ENCODE measurements at places on chromosomes 1 and 21.

DNA sequence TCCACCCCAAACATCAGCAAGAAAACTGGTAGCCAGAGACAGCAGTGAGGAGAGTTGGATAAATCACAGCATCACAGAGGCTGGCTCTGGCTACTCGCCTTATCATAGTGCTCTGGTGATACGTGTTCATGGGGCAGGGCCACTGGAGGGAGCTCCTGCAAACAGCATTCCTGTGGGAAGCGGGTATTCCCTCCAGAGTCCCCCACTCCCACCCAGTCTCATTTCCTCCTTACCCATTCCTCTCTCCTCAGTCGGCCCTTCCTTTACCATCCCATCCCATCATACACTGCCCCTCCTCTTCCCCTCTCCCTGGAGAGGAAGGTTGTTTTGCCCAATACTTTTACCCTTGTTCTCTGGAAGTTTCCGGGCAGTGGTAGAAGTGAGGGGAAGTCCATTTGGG, 7.1 kb downstream of the NHLH2 start:
- DNase-seq: no peak

GRCh38 chr1:176843352-176844297, 320.9 kb downstream of the ASTN1 start:
- DNase-seq: no peak

- DNase-seq: no peak
Measured at GRCh38 chr21:34800797-34801518, 132.2 kb downstream of the CLIC6 start.

DNA sequence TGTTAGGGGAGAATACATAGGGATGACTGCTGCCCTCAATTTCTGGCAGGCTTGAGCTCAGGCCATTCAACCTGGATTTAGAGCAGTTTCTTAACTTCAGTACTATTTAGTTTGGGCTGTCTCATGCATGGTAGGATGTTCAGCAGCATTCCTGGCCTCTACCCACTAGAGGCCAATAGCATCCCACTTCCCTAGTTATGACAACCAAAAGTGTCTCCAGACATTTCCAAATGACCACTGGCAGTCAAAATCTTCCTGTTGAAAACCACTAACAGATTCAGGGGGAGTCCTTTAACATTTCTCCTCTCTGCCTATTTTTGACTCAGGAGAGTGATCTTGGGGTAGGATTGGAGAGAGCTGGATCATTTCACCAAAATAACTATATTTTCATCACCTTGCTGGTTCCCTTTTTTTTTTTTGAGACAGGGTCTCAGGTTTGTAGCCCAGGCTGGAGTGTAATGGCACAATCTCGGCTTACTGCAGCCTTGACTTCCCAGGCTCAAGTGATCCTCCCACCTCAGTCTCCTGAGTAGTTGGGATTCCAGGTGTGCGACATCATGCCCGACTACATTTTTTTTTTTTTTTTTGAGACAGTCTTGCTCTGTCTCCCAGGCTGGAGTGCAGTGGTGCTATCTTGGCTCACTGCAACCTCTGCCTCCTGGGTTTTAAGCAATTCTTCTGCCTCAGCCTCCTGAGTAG, 8.7 kb downstream of the GNAT2 start:
- no peak for DNase-seq

DNA sequence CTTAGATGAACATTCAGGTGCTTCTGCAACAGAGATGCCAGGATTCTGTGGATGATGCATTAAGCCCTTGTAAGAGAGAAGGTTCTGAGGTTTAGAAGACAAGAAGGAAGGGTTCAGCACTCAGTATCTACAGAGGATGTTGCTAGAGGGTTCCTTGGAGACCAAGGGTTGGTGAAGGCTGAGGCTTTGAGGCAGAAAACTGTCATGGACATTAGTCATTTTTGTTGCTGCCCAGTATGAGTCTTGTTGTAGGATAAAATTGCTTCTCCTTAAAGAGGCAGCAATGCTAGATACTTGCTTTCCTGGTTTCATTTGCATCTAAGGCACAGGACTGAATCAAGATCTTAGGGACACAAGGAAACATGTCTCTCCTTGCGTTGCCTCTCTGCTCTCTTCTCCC, 319.4 kb upstream of the NFIA start:
- no peak for DNase-seq

DNA sequence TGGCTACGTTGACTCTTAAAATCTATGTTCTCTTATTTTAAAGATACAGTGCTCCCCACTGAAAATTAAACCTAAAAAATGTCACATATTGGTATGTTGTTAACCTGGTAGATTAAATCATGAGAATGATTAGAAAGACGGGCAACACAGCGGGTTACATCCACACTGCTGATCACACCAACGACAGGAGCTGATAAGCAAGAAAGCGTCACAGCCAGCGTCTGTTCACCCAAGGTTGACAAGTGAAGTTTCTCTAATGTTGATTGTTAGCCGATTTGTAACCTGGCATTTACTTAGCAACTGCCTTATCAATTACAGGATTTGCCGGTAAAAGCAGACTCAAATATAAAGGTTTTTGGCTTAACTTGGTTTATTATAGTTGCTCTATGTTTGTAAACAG, 149.3 kb downstream of the NR5A2 start:
- no peak for DNase-seq

DNA sequence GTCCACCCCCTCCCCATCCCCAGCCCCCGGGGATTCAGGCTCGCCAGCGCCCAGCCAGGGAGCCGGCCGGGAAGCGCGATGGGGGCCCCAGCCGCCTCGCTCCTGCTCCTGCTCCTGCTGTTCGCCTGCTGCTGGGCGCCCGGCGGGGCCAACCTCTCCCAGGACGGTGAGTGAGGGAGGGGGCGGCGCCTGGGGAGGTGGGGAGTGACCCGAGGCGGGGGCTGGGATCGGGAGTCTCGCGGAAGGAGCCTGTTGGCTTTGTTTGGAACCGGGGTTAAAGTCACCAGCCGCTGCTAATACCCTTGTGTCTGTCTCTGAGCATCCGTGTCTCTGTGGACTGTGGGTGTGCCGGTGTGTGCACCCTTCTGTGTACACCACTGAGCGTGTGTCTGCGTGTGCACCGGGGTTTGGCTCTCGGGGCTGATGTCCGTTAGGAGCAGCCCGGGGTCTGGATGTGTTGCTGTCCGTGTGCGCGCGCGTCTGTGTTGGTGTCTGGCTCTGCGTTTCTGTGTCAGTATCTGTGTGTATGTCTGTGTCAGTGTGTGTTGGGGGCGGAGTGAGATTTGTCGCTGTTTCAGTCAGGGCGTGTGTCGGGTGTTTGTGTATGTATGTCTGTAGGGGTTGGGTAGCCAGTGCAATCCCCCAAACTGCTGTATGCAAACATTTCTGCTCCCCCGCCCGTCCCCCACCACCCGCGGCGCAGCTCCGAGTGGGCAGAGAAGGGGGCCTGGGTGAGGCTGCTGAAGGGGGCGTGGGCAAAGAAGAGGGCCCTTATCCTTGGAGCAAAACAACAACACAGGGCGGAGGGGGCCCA, 480 bp downstream of the CADM3 start:
- no peak for DNase-seq

DNA sequence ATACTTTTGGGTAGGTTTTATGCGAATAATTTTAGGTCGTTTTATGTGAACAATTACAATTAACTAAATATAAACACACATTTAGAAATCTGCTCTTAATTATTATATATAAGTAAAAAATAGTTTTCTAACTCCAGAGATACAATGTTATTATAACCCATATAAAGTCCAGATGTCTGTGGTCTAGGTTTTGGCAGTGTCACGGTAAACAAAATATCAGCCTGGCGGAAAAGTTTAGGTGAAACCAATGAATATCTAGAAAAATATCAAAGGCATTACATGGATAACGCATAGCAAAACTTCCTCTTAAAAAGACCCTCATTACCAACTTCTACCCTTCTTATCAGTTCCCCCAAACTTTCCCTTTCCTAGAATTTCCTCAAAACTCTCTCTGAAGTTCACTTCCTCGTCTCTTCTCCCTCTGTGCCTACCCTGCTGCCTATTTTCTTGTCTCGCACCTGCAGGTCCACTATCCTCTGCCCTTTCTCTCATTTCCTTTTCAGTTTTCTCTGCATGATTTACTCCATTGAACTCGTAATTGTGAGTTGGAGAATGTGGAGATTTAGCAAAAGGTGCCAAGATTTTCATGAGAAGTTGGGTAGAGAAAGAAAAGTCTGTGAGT, 21.8 kb downstream of the VTCN1 start:
- no peak for DNase-seq

DNA sequence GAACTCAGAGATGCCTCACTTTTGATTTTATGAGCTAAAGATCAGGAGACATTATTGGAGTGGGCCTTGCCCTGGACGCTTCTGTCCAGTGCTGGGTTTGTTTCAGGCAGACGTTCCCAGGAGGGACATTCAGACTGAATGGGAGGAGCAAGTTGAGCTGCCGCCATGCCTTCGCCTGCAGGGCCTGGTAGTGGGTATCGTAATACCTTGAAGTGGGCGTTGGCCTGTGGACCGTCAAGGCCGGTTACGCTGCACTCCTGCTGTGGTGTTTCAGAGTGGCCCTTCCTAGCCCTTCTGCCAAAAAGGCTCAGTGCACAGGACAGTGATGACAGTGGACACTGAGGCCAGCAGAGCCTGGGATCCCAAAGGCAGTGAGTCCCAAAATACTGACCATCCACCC, 1.6 kb downstream of the FAM3B start:
- no peak for DNase-seq

DNA sequence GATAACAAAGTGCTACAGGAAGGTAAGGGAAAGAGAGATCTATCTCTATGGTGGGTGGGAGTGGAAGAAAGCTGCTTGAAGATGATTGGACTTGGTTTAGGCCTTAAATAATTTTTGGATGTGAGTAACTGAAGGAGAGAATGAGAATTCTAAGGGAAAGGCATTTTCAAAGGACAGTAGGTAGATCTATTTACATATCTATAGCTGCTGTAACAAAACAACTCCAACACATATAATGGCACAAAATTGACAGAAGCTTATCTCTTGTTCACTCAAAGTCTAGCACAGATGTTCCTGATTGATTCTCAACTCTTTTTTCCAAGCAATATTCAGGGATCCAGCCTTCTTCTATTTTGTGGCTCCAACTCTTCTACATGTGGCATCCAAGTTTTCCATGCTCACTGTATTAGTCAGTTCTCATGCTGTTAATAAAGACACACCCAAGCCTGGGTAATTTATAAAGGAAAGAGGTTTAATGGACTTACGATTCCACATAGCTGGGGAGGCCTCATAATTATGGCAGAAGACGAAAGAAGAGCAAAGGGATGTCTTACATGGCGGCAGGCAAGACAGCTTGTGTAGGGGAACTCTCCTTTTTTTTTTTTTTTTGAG, 3.1 kb upstream of the DDAH1 start:
- no peak for DNase-seq

DNA sequence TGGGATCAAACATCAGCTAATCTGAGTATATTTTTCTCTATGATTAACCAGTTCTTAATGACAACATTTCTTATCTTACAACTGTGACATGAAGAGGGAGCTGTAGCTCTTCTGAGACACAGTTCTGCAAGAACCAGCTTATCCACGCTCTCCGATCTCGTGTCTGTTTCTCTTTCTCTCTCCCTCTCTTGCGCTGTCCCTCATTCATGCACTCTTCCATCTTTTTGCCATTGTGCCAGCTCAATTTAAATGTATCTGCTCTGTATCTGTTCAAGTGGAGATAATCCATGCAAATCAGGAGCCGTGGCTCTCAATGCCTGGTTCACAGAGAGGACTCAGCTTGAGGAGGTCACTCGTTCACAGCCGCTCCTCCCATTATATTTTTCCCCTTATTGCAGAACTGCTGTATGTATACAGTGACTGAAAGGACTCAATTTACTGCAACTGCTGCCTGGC, 494.7 kb upstream of the ADGRL2 start:
- DNase-seq: peak; percentile 34

DNA sequence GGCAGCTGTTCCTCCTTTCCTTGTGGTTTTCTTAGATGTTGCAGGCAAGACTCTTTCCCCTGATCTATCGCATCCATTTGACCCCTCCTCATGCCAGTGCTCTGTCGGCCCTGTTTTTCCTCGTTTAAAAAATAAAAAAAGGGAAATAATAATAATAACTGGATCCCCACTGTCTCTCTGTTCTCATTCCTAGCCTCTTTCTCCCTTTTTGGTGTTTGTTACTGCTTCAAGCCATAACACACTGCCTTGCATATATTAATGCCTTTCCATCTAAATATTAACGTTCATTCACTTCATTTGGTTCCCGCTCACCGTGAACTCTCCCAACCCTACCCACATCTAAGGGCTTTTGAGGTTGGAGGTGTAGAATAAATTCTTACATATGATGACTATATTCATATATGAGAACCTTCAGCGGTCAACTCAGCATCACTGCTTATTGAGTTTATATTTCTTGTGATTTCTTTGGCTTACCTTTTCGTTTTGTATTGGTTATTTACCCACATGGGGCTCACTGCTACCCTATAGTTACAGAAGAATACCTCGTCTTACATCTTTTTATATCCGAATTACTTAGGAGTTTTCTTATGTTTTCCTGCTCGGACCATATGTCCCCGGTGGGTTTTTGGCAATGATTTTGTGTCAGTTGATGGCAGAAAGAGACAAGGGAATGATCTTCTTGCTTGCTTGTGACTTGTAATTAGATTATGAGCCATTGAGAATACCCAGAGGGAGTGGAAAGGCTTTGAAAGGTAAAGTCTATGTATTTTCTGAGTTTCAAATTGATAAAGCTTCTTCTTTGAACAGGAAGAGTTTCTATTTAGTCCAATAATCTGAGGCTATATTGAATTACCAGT, 805 bp downstream of the ATG4C start:
- DNase-seq: peak; percentile 47

DNA sequence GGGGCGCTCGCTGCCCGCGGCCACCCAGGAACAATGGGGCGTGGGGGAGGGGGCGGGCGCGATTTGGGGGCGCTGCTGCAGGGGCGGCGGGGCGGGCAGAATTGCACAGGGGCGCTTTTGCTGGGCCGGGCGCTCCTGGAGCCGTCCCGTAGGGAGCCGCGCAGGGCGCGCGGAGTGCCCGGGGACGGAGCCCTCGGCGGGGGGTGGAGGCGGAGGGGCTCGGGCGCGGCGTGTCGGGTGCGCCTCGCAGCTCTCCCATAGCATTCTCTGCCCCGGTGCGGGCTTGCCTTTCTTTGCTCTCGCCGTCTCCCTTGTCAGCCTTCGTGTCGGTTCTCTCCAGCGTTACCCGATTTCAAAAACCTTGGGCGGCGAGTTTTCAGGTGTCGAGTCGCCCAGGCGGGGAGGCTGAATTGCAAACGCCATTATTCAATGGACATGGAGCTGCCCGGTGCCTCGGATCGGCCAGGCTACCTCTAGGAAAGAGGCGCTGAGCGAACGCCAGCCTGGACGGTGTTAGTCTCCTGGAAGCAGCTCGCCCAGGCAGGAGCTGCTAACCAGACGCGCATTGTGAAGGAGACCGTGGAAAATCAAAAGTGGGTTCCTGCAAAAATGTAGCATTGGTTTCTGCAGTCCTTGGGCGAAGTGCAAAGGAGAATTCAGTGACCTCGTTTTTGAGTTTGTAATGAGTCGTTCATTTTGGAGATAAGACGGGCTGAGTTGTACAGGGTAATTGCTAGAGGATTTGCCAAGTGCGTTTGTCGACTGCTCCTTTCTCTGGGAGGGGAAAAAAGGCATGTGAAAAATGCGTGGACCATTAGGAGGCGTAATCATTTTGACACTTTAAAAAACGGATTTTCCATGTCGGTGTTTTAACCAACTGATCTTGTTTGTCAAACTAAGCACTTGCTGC, 626 bp downstream of the CXADR start:
- DNase-seq: no peak

- DNase-seq: no peak
Measured at GRCh38 chr21:31318971-31319370, 25.1 kb downstream of the TIAM1 start.
